NCI-H146 (cell line): ENCODE measurements at places on chromosomes 7 and 10.

GRCh38 chr10:128124813-128125403, 1.3 kb downstream of the MKI67 start:
- peak; percentile 4 for DNase-seq

DNA sequence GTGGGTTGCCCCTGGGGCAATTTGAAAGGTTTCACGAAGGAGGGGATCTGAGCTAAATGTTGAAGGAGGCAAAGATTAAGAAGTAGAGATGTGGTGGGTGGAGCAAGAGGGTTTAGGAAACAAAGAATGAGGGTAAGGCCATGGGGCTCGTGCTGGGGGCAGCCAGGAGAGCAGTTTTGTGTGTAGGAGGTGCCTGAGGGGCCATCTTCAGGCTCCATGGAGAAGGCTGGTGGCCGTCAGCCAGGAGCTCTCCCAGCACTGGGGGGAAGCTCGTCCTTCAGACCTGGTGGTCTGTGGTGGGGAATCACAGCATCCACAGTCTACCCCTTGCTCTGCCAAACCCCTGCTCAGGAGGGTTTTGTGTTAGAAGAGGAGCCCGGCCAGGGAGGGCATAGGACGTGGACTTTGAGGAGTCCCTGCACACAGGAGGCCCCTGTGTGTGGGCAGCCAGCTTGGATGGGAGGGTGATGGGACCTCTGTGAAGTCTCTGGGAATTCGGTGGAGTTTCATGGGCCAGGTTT, 11.8 kb upstream of the CXCL12 start:
- no peak for DNase-seq

DNA sequence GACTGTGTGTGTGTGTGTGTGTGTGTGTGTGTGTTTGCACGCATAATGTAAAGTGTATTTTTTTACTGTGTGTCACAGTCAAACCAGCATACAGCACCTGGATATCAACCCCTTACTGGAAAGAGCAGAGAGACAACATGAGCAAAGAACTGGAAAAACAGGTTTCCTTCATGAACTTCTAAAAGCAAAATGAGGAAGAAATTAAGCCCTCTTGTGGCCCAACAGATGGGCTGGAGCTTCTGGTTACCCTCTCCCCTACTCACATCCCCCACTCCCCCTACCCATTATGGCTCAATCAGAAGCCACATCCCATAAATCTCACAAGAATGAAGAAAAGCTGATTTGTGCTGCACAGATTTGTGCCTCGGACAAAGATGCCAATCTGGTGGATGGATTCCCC, 36.2 kb downstream of the PDE1C start:
- DNase-seq = no peak

DNA sequence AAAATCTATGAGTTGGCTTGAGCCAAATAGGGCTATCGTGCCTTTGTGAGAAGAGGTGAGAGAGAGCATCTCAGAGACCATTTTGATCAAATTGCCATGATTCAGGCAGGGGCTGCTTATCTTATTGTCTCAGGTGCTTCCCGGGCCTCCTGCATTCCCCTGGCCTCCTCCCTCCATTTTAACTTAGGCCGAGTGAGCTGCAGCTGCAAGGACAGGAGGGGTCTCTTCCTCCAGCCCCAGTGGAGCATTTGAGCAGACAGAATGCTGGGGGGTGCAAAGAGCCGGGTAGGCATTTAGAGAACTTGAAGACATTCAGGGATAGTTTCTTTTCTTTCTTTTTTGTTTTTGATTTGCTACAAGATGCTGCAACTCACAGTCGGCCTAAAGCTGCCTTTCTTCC, 59.0 kb downstream of the BUB3 start:
- DNase-seq = peak; percentile 37

DNA sequence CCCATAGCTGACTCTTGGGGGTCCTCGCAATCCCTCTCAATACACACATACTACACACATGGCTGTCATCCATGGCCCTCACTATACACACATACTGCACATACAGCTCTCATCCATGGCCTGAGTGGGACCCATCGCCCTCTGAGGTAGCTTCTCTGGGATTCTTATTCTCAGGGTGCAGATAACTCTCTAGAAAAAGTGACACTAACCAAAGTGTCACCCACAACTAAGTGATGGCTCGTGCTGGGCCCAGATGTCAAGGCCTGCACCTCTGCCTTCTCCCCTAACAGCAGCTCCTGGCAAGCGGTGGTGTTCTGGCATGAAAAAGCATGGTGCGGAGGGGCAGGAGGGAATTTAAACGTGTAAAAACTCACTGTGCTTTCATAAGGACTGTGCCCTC, 62.7 kb upstream of the ZPBP start:
- DNase-seq = no peak

- no peak for DNase-seq
Measured at GRCh38 chr7:66626331-66626934, 2.2 kb upstream of the KCTD7 start.

DNA sequence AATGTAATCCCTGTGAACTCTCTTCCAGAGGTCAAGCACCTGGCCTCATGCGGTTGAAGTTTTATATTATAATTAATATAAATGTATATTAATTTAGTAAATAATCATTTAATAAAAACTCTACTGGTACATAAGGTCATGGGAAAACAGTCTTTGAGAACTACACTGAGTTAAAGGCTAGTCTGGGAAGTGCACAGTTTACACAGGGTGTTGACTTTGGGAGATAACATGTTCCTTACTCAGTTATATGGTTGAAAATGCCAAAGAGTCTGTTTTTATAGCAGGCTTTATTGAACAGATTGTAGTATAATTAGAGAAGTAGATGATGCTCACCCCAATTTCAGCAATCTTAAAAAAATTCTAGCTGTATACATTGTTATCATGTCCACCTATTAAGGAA, 735.9 kb downstream of the GATA3 start:
- DNase-seq = no peak

DNA sequence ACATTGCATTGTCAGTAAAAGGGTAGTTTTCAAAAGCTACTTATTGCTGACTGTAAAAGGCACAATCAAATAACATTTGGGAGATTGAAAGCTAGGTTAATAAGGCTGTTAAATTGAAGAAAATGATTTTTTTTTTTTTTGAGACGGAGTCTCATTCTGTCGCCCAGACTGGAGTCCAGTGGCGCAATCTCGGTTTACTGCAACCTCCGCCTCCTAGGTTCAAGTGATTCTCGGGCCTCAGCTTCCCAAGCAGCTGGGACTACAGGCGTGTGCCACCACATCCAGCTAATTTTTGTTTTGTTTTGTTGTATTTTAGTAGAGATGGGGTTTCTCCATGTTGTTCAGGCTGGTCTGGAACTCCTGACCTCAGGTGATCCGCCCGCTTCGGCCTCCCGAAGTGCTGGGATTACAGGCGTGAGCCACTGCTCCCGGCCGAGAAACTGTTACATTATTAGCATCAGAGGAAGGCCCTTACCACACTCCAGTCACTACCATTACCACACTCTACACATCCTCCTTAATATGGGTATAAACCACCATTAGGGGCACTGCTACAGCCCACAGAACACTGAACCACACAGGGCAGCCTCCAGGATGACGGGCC, 1.0 kb downstream of the CYP51A1 start:
- DNase-seq = peak; percentile 63
